HCEC 1CT (cell line): ENCODE measurements at places on chromosomes 3 and 15.
A peak's percentile ranks its signal among the peaks of the same experiment; 100 is the strongest.

DNA sequence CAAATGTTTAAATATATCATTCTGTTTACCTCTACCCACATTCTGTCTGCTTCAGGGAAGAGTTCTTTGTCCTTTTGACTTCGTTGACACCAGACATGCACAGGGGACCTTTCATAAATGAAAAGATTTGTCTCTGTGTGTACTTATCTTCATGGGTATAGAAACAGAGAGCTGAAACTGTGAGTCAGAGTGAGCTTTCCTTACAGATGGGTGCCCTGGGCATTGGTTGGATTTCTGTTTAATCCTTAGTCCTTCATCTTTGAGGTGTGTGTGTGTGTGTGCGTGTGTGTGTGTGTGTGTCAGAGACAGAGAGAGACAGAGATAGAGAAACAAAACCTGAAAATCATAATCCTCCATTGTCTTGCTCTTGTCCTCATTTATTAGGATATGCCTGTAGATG, 517.4 kb downstream of the TUSC7 start:
- DNase-seq, result no peak

DNA sequence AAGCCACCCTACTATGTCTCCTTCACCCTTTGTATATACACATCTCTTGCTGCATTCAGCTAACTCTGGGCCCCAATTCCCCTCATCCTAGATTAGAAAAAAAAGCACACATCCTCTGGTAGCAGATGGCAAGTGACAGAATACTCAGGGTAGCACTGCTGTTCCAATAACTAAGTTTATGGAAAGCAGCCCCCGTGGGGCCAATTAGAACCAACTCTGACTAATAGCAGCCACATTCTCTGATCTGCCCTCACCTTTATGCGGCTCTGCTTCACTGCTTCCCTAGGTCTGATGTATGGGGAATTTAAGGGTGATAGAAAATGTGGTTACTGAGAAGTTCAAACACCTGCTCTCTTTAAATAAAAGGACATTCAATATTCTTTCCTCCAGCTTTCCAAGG, 74.9 kb upstream of the SETMAR start:
- DNase-seq, result no peak

GRCh38 chr3:6089780-6090179, 771.1 kb upstream of the GRM7 start:
- DNase-seq, result no peak

GRCh38 chr3:119551598-119551997, 7.8 kb downstream of the CD80 start:
- DNase-seq, result no peak

DNA sequence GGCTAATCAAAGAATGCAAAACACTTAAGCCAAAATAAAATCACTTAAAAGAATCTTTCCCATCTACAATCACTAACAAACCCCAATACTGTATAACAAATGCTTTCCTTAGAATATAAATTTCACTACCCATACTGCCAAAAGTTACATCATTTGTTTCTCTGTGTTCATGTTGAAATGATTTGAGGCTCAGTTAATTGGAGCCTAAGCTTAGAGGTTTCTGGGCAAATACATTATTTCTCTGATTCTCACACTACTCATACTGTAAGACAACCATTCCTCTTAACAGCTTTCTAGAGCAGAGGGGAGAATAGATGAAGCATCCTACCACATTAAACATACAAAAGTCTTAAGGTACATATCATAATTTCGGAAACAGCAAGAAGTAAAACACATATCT, 2.1 kb downstream of the RIOX2 start:
- no peak for DNase-seq

- no peak for DNase-seq
These were observed 26.2 kb upstream of the C3orf38 start for GRCh38 chr3:88123526-88123925.

DNA sequence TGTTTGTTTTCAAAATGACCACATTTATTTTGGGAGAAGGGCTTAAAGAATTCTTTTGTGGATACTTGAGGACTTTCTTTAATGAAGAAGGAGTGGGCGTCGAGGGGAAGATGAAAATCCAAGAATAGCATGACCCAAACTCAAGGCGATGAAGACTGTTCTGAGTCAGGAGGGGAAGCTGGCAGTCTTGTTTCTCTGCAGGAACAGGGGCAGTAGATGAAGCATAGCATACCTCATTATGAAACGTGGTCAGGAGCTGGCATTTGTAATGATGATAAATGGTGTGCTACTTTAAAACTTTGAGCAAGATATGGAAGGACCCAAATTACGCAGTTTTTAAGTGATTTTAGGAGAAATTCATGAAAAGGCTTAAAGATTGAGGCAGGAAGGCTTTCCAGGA, 549.0 kb downstream of the IGSF11 start:
- DNase-seq, result no peak

GRCh38 chr15:71375934-71376333, 260.7 kb downstream of the THSD4 start:
- DNase-seq, result peak; percentile 23

GRCh38 chr3:193870376-193871219, 265.4 kb upstream of the HES1 start:
- no peak for DNase-seq

DNA sequence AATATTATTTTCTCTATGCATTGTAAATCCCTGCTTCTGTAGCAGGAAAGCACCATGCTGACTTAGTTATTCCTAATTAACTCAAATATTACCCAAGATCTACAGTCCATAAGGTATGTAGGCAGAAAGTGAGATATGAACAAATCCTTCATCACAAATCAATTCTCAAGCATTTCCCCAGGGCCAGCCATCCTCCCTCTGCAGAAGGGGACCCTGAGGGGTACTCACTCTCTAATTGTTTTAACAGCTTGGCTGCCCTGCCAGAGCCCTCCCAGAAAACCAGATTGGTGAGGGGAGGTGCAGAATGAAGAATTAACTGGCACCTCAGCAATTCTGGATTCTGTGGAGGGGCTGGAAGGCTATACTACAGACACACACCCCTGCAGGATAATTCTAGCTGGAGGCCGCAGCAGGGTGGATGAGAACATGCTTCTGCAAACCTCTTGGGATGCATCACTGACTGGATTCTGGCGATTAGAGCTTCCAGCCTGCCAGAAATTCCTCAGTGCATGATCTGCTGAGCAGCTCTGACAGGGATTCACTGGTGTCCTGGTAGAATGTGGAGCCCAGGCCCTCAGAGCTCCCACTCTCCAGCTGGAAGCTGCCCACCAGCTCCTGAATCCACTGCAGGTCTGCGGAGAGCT, 88.6 kb upstream of the HERC1 start:
- no peak for DNase-seq

DNA sequence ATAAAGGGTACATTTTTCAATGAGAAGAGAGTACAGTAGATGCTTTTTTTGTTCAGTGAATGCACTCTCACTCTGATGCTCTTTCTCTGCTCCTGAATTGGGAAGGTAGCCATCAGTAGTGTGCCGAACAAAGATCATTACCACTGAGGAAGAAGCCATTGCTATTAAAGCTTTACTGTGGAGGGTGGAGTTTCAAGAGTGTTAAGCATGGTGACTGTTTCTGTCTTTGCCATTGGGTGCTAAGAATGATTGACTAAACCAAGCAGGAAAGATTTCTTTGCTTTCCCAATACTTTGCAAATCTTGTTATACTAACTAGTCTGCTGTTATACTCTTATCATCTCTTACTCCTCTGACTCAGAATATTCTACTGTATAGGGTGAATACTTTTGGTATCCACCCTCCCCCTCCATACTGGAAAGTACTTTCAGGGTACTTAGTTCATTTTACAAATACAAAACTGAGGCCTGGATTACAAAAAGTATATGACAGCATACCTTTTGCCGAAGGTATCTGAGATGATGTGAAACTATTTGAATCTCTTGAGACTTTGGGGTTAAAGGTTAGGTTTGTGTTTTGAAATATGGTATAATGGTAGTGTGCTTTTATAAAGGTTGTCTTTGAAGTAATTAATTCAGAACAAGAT, 1.7 kb downstream of the RAB11A start:
- DNase-seq, result peak; percentile 68

DNA sequence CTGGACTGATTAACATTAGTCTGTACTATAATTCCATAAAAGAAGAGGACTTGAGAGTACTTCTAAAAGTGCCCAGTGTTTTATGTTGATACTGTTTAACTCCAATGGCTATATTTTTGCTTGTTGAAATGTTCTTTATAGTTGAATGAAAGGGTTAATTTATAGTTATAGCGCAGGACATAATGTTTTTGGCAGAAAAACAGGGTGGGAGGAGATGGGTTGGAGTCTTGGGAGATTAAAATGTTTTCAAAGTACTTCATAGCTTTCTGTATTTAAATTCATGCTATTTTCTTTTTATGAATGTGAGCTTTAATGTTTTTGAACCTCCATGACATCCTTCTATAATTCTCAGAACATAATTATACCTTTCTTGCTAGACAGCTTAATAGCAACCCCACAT, 108.2 kb downstream of the CNTN3 start:
- DNase-seq, result no peak

DNA sequence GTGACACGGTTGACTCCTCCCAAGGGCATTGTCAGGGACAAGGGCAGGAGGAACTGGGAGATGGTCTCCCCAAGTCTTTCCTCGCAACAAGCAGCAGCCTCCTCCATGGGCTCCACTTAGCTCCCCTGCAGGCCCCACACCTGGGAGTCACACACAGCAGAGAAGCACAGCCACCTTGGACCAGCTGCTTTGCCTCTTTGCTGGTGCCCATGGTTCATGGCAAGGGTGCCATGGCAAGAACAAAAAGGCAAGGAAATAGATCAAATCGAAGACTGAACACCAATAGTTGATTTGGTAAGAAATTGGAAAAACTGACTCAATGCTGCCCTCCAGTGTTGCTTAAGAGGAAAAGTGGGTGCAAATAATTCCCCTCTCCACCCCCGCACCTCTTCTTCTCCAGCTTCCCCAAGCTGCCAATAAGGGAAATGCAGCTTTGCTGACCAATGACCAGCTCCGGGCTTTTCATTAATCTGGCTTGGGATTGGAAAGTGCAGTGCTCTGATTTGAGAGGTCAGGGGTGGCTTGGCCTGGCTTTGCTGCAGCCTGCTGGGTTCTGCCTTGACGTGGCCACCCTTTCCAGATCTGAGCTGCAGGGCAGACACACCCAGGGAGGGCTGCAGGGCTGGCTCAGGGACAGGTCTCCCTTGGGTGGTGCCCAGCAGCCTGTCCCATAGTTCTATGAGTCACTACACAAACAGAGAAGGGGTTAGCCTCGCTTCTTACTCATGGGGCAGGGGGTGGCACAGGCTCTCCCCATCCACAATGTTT, 162.0 kb downstream of the KLF13 start:
- peak; percentile 86 for DNase-seq

DNA sequence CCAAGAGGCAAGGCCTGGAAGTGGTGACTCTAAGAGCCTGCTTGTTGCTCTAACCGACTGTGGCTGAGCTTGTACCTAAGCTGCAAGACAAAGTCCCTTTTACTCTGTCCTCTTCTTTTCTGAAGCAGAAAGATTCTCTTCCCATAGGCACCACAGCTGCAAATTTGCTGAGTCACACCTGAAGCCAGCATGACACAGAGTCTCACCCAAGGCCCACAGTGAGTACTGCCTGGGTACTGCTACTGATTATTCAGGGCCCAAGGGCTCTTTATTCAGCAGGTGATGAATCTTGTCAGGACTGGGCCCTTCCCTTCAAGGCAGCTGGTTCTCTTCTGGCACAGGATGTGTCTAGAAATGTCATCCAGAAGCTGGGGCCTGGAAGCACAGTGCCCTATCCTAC, 18.9 kb upstream of the TIGIT start:
- DNase-seq, result peak; percentile 3

DNA sequence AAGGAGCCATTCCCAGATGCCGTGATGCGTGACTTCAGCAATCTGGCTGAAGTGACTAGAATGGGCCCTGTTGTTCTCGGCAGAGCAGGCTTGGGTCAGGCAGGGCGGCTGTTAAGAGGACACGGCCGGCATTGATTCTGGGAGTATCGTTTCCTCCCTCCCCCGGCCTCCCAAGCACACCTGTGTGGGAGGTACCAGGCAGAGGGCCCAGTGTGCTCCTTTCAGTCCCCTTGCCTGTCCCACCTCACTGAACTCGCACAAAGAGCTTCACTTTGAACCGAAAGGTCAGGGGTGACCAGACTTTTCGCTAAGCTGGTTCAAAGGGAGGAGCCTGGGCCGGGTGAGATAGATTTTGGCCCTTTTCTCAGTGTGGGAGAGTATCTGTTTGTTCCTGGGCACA, 92.7 kb downstream of the CEMIP start:
- DNase-seq, result no peak

GRCh38 chr15:69679623-69680228, 227.1 kb downstream of the RPLP1 start:
- DNase-seq, result no peak
